ENCODE measurements at places on chromosomes 2 and 18.

DNA sequence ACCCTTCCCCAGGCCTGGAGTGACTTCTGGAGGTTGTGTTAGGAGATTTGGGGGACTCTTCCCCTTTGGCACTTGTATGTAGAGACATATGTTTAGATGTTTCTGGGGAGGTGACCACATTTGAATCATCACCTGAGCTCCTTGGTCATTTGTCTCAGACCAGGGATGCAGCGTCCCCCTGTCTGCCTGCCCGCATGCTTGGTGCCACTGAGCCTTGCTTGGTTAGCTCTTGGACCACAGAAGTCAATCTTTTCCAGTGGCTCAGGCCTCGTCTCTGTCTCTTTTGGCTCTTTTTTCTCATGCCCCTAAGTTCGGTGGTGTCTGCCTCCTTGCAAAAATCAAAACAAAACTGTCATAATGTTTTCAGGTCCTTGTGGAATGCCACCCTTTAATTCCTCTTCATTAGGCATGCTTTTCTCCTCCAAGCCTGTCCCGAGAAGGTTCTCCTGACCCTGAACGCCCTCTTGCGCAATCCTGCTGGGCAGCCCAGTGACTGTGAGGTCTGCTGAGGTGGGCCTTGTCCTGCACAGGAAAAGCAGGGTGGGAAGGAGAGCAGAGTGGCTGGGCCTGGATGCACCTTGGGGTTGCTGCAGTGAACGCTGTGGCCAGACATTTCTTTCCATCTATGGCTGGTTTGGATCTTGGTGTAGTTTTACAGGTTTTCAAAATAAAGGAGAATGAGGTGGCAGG lies 24.9 kb downstream of the GLI2 start:
- no peak for DNase-seq

GRCh38 chr2:164542581-164543021 lies 78.7 kb downstream of the GRB14 start:
- no peak for DNase-seq

DNA sequence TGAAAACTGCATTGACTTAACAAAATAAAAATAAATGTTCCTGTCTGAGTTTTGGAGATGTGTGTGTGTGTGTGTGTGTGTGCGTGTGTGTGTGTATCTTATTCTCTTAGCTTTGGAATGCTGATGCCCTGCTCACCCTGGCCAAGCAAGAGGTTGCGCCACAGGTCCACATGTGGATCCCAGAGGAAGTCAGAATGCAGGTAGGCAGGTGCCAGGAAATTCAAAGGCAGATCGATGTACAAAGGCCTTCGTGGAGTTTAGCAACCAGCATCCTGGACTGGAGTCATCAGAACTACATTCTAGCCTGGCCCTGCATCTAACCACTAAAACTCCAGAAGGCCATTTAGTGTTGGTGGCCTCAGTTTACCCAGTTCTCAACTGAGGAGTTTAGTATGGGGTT lies 12.4 kb downstream of the G6PC2 start:
- DNase-seq, result no peak

- no peak for DNase-seq
Measured at GRCh38 chr2:230678451-230678850, 34.2 kb upstream of the CAB39 start.

DNA sequence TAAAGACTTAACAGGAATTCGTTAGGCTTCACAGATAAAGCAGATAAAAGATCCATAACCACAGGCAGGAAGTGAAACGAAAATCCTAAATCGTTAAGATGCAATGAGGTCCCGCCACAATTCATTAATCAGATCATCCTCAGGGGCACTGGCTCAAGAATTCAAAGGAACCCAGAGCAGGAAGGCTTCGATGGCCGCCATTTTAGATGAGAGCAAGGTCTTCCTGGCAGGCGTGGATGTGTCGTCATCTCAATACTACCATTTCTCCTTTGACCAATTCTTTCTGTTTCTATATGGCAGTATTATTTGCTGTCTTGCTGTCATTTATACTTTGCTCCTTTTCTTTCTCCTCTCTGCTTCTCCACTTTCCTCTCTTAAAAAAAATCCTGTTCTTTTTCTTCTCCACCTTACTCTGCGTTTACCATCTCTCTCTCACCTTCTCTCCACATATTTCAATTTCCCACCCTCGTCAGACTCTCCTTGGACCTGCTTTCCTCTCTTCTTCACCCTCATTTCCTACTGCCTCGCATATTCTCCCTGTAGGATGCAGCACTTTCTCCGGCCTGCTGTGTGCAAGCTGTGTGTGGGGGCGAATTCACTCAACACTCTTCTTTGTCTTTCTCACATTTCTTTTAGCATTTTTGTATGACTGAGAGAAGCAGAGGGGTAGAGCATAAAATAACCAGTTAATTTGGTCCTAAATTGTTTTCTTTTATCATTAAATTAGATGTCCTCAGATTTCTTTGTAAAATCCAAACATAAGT lies 35.1 kb upstream of the LHCGR start:
- DNase-seq, result no peak

- no peak for DNase-seq
Measured at GRCh38 chr2:159637240-159637639, 20.9 kb upstream of the BAZ2B start.

- no peak for DNase-seq
Measured at GRCh38 chr2:69817729-69818501, 11.5 kb upstream of the GMCL1 start.

GRCh38 chr18:58716060-58716756 lies 44.9 kb downstream of the MALT1 start:
- DNase-seq, result no peak

DNA sequence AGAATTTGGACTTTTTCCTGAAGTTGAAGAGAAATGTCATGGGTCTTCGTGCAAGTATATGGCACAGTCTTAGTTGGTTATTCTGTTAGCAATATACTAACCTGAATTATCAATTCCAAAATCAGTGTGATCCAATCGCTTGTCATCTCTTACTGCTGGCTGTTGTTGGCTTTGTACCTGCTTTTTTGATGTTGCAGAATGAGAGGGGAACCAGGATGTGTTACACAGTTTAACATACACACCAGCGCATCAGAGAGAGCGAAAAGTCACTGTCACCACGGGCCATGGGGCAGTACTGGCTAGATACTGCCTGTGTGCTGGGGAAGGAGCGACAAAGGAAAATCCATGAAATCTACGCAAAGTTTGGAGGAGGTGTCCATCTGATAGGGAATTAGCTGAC lies 59.3 kb upstream of the SPP2 start:
- no peak for DNase-seq

DNA sequence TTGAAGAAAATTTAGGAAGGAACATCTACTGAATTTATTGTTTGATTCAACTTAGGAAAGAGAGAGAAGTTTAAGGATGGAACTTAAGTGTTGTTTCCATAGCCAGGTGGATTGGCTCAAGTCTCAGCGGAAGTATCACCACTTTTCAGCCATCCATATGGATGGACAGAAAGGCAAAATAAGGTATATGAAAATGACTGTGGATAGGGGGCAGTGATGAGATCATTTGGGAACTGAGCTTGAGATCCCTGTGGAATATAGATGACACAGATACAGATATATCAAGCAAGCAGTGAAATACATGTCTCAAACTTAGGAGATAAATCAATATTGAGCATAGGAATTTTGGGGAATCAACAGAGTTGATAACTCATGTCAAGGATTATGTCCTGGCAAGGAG lies 1462.7 kb upstream of the NXPH2 start:
- DNase-seq, result peak; percentile 7

GRCh38 chr2:183532514-183532913 lies 408.3 kb downstream of the NUP35 start:
- no peak for DNase-seq

- no peak for DNase-seq
Measured at GRCh38 chr2:12347066-12347493, 369.7 kb upstream of the TRIB2 start.

DNA sequence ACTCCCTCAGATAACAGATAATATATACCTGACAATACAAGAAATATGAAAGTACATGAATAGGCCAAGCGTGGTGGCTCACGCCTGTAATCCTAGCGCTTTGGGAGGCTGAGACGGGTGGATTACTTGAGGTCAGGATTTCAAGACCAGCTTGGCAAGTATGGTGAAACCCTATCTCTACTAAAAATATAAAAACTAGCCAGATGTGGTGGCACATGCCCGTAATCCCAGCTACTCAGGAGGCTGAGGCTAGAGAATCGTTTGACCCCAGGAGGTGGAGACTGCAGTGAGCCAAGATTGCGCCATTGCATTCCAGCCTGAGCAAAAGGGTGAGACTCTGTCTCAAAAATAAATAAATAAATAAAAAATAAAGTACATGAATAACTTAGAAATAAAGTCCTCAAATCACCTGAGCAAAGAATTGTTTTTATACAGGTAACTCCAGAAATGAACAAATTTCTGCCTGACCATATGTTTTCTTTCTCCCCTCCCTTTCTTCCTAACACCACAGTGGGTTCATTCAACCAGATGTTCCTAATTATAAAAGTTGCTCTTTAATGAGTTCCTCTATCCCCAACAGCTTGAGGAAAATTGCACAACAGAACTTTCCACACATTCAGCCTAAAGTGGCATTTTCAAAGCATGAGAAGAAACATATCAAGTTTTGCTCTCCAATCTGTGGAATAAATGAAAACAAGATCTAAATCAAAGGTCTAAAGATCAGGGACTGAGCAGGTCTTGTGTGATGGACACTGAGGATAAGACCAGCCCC lies 33.6 kb upstream of the AP1S3 start:
- DNase-seq, result no peak

GRCh38 chr2:45264227-45265225 lies 255.3 kb upstream of the SIX2 start:
- DNase-seq, result no peak

DNA sequence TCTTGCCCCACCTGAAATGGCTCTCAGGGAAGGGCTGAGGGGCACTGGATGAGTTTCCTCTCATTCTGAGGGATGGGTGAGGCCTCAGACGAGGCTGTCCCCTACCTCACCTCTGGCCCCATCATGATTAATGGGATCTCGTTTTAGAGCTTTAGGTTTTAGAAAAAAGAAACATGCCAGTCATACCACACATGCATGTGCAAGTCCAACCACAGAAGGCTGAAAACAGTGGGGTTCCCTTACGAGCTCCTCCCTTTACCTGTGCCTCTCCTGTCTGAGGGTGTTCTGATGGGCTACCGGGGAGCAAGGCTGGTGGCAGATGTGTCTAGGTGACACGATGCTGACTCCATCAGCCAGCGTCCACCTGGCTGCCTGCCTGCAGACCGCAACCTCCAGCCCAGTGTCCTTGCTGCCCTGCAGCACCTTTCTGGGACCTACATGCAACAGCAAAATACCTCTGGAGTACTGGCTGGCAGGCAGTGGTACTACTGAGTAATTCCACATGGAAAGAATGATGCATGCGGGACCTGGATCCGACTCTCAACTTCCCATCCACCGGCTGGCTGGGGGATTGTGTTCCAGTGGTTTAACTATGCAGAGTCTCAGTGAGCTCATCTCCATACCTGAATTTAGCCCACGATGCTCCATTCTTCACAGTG lies 9.1 kb upstream of the LYPD6B start:
- no peak for DNase-seq

DNA sequence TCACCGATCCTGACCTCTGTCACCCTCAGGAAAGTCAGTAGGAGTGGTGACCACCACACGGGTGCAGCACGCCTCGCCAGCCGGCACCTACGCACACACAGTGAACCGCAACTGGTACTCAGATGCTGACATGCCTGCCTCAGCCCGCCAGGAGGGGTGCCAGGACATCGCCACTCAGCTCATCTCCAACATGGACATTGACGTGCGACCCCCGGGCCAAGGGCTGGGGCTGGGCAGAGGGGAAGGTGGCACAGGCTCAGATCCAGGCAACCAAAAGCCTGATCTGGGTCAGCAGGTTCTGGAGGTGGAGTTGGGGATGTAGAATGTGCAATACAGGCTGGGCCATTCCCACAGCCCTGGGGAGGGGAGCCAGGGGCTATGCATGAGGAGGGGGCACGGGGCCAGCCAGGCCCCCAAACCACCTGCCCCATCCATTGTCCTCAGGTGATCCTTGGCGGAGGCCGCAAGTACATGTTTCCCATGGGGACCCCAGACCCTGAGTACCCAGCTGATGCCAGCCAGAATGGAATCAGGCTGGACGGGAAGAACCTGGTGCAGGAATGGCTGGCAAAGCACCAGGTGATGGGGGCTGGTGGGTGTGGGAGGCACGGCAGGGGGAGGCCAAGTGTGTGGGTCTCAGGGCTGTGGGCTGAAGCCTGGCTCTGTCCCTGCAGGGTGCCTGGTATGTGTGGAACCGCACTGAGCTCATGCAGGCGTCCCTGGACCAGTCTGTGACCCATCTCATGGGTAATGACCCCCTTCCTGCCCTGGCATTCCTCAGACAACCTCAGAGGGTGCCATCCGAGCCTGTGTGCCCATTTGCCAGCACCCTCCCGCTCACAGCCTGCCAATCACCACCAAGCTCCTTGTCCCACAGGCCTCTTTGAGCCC lies 1.4 kb downstream of the ALPI start:
- no peak for DNase-seq

- peak; percentile 46 for DNase-seq
Measured at GRCh38 chr18:59249199-59249774, 24.0 kb downstream of the RAX start.

DNA sequence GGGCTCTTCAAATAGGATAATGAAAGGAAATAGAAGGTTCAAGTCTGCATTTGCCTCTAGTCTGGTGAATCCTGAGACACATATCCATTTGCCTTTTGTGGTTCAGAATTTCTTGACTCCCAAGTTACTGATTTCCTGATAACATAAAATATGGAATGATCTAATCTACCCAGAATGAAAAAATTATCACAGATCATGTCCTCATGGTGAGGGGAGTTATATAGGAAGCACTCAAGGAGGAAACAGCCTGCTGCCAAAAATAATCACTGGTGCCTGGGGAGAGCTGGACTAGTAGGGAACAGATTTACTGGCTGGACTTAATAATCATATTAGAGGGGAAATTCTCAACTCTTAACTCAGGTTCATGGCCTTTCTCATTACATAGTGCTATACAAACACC lies 95.5 kb upstream of the STK17B start:
- DNase-seq, result no peak

- no peak for DNase-seq
Measured at GRCh38 chr2:173821451-173821850, 143.7 kb downstream of the SP3 start.

DNA sequence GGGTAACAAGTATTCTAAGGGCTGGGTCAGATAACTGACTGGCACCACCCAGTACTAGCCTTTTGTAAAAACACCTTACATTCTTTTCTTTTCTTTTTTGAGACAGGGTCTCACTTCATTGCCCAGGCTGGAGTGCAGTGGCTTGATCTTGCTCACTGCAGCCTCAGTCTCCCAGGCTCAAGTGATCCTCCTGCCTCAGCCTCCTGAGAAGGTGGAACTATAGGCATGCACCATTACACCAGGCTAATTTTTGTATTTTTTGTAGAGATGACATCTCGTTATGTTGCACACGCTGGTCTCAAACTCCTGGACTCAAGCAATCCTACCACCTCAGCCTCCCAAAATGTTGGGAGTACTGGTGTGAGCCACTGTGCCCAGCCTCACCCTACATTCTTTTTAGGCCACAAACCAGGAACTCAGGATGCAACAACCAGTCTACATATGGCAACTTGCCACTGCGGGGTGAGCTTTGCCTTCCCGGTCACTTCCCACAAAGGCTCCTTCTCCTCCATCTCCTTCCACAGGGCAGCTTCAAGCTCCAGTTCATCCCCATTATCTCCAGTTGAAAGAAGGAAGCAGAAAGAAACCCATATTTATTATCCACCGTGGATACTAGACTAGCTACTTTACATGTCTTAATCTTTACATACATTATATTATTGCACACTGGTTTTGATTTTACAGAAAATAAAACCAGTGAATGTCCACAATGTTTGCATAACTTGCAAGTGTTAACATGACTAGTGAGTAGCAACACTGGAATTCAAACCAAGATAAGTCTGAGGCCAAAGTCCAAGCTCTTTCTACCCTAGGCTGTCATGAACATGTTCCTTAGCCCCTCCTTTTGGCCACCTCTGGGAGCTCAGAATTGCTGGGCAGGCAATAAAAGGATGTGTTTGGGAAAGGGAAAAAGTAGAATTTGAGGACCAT lies 23.7 kb upstream of the AP1S3 start:
- no peak for DNase-seq

All from HEK293T (cell line).